Left renal cortex interstitium (tissue), 4 donors: ENCODE measurements at places on chromosomes 7 and 10. TPM values are rescaled to one million over a fixed set of nuclear protein-coding genes. Genes with fewer than 3 reads are reported as not detected.

The ELFN1 gene
- polyA plus RNA-seq = 14.4 TPM

The ACTR1A gene
- 87.0 TPM for polyA plus RNA-seq

The KIF20B gene
- polyA plus RNA-seq = 14.2 TPM

The GRM3 gene
- 0.27 TPM for polyA plus RNA-seq
